ENCODE measurements at places on chromosomes 1 and 21.

DNA sequence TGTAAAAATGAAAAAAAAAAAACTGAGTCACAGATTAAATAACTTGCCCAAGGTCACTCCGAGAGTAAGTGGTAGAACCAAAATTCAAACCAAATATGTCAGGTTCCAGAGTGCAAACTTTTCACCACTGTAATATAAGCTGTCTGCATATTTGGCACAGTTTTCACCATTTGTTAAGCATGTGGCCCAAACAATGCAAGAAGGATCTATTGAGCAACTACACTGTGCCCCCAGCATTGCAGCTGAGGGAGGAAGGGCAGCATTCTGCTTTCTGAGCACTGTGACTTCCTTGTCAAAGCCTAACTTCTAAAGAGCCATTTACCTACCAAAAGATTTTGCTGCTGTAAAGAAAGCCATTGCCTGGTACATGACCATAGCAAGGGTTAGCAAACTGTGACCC is 133.4 kb downstream of the SYT2 start:
- peak; percentile 86 for DNase-seq

GRCh38 chr1:6507037-6507428 is 15.6 kb upstream of the PLEKHG5 start:
- DNase-seq = no peak

DNA sequence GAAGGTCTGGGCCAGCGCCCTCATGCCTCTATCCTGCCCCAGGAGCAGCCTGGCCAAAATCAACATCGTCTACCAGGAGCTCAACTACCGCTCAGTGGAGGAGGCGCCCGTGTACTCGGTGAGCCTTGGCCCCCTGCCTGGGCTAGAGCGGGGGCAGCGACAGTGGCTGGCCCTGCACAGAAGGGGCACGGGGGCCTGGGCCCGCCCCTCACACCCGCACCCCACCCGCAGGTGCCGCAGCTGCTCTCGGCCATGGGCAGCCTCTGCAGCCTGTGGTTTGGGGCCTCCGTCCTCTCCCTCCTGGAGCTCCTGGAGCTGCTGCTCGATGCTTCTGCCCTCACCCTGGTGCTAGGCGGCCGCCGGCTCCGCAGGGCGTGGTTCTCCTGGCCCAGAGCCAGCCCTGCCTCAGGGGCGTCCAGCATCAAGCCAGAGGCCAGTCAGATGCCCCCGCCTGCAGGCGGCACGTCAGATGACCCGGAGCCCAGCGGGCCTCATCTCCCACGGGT is 10.8 kb downstream of the SCNN1D start:
- no peak for DNase-seq

DNA sequence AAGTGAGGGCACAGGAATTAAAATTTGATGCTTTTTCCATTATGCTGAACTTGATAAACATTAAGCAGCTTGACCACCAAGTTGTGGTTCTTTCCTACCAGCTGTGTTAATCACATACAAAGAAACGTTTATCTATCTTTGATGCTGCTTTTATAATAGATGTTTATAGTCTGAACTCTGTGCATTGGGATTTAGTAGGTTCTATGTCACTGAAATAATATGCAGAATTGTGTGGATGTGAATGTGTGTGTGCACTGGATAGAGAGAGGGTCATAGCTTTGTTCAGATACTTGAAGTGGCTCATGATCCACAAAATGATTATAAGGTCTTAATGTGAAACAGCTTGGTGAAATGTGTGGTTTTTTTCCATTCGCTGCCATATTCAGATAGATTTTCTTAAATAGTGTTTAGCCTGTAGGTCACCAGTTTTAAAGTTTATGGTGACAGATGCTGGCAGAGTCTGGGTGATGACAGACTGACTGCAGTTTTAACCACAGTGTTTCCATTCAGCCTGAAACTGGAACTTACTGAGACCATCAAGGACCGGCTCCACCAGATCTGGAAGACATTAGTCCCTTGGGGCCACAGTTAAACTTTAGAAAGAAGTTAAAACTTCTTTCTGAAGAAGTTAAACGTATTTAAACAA is 10.2 kb downstream of the DDI2 start:
- no peak for DNase-seq

DNA sequence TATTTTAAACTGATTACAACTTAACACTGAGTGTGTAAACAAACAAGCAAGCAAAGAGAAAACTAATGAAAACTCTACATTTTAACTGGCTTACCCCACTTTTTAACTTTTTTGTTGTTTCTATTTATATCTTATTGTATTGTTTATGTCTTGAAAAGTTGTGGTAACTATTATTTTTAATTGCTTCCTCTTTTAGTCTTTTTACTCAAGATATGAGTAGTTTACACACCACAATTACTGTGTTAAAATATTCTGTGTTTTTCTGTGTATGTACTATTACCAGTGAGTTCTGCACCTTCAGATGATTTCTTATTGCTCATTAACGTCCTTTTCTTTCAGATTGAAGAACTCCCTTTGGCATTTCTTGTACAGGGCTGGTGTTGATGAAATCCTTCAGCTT is 4.7 kb upstream of the HHAT start:
- DNase-seq = no peak

- DNase-seq = no peak
Measured at GRCh38 chr1:93904228-93904627, 5.0 kb downstream of the GCLM start.

DNA sequence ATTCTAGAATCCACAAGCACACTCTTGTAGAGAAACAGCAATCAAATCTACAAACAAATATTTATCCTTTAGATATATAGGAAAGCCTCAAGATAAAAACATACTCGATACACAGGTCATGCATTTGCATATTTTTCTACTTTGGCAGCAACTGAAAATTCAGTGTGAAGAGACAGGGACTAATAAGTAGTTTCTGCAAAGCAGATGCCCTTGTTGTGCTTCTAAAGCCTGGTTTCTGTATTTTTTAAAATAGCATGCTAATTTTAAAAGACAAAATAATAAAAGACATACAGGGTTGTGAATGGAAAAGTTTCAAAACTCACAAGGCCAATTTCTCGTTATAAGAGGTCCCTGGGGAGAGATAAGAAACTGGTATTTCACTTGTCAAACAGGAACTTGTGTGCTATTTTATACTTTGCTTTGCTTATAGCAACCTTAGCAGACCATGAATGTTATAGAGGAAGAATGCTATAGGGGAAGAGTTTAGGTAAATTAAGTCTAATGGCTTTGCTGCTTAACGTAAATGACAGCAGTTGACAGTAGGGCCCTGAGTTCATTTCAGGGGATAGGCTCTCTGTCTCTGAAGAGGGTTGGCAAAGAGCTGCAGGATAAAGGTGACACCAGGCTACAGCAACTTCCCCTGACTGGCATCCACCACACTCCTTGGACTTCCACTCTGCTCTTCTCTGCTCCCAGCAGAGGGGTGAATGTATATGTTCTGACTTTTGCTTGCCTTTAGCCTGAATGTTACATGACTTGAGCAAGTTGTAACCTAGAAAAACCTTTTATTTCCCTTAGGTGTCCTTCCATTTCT is 9.4 kb upstream of the RGS13 start:
- no peak for DNase-seq

DNA sequence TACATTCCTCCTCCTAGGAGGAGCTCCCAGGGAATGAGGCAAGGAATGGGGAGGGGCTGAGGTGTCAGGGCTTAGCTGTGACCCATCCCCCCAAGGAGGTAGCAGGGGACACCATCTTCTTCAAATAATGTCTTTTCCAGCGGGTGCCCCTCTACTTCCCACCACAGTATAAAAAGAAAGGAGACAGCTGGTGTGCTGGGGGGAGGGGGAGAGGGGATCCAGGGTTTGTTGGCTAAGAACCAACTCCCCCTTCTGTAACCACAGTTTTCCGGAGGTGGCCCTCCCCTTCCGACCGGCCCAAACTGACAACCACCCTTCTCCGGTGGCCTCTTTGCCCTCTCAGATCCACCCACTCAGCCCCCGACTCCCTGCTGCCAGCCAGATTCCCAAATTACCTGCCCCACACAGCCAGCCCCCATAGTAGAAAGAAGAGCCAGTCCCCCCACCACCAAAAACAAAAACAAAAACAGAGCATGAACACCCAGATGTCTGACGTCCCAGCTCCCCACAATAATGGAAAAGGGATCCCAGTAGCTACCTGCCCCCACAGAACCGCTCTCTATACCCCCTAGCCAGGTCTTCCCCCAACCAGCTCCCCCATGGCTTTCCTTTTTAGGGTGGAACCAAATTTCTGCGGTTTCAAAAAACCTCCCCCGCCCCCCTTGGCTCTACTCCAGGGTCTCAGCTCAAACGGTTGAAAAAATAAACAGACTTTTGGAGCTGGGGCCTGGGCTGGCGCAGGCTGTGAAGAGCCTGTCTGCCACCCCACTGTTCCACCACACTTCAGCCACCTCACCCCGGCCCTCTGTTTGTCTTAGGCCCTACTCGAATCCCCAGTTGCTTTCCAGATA is 2.1 kb downstream of the ARHGEF2 start:
- peak; percentile 59 for DNase-seq
